CD8-positive, alpha-beta T cell (primary cell): ENCODE measurements at places on chromosomes 1 and 21.

- DNase-seq, result no peak
These were observed 296.0 kb downstream of the HHAT start for GRCh38 chr1:210624722-210625121.

DNA sequence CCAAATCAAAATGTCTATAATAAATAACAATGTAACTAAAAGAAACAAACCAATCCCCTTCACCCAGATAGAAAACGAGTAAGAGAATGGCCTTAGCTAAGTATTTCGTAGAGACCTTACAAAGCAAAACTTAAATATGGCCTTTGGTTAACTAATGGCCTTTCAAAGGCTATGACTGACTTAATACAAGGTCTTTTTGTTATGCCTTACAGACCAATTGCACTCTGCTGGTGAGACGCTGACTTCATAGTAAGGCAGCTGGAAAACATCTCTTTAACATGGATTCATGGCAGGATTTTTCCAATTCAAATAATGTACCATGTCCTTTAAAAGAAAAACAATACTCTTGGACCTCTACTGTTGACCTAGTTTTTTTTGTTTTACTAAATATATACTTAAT lies 15.8 kb upstream of the TBCE start:
- DNase-seq, result no peak

DNA sequence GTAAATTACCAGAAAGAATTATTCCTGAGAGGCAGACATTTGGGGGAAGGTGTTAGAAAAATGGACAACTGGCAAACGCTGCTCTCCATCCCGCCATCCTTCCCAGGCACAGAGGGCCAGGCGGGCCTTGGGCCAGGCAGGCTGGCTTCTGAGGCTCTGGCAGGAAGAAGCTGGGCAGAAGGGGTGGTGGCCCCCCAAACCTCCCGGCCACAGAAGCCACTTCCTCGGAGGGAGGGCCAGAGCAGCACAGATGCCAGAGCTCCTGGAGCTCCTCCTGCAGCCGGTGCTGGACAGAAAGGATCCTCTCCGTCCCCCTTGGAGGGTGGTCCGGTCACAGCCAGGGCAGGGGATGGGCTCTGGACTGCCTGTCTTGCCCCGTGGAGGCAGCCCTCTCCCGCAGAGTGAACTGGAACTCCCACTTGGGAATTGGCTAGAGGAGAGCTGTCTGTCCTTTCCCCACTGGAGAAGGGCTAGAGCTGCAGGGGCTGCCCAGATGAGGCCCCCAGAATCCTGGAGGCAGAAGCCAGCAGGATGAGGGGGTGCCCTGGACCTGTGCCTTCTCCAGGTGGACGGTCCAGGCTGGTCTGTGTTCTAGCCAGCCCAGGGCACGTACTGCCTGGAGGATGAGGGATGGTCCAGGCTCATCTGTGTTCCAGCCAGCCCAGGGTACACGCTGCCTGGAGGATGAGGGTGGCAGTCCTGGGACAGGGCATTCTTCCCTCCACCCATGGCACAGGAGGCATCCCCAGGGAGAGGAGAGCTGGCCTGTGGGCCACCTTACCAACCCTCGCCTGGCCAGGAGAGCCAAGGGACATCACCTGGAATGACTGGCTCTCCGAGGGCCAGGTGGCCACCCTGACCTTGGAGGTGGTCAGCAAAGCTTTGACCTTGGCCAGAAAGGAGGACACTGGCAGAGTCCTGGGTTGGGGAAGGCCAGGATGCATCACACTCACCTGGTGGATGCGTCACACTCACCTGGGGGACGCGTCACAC lies 47.4 kb upstream of the ACTRT2 start:
- DNase-seq, result no peak

DNA sequence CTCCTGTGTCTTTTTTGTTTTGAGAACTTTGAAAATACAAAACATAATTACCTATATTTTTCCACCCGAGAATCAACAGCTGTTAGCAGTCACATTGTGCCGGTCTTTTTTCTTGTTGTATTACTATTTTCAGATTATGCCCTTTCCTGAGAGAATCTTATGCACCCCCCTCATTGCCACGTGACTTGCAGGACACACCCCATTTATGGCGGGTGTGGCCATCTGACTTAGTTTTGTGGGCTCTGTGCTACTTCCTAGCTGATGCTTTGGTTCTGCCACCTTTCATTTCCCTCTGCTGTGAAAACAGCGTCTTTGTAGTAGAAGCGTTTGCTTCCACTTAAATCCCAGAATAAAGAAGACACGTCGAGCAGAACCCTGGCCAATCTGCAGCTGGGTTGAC lies 82.8 kb upstream of the SOX13 start:
- DNase-seq, result no peak
